ENCODE measurements at places on chromosomes 7 and 10.
A peak's percentile ranks its signal among the peaks of the same experiment; 100 is the strongest.

DNA sequence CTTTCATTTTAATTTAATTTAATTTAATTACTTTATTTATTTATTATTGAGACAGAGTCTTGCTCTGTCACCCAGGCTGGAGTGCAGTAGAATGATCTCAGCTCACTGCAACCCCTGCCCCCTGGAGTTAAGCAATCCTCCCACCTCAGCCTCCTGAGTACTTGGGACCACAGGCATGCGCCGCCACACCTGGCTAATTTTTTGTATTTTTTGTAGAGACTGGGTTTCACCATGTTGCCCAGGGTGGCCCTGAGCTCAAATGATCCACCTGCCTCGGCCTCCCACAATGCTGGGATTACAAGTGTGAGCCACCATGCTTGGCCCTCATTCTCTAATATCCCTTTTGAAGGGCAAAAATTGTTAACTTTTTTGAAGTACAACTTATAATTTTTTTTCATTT is 92.9 kb downstream of the XRCC2 start:
- no peak for DNase-seq

GRCh38 chr7:128937271-128937646 is 468 bp upstream of the IRF5 start:
- DNase-seq = no peak

GRCh38 chr10:118980870-118981269 is 48.6 kb upstream of the NANOS1 start:
- DNase-seq = no peak

- no peak for DNase-seq
These were observed 8.2 kb upstream of the CFAP69 start for GRCh38 chr7:90236721-90237289.

- DNase-seq = no peak
These were observed 107.9 kb upstream of the PPIF start for GRCh38 chr10:79239275-79239779.

DNA sequence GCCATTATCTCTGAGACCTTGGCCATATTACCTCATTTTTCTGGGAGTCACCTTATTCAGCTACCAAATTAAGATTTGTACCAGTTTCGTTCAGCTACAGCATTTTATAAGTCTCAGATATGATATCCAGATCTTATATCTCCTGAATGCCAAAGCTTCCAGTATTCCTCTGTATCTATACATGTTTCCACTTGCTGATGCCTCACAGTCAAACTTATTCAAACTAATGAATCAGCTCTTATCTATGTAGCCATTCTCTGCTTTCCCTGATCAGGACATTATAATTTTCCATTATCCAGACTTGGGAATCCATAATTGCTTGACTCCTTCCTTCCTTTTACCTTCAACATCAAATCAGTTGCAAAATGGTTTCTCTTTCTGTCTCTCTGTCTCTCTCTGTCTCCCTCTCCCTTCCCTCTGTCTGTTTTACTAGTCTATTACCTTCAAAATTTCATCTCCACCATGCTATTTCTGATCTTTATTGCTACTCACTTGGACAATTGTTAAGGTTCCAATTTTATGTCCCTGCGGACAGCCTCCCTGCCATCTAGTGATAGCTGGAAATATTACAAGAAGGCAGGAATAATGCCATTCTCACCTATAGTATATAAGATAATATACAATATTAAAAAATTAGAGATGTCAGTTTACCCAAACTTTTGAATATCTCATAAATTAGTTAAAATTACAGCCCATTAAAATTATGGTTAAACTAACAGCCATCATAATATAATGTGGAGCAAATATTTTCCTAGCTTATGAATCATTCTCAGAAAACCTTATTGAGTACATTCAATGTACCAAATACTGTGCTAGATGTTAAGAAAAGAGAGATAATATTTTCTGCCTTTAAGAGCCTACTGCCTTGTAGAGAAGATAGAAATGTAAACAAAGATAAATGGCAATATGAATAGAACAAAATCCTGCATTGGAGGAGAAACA is 89.8 kb downstream of the PCLO start:
- no peak for DNase-seq

DNA sequence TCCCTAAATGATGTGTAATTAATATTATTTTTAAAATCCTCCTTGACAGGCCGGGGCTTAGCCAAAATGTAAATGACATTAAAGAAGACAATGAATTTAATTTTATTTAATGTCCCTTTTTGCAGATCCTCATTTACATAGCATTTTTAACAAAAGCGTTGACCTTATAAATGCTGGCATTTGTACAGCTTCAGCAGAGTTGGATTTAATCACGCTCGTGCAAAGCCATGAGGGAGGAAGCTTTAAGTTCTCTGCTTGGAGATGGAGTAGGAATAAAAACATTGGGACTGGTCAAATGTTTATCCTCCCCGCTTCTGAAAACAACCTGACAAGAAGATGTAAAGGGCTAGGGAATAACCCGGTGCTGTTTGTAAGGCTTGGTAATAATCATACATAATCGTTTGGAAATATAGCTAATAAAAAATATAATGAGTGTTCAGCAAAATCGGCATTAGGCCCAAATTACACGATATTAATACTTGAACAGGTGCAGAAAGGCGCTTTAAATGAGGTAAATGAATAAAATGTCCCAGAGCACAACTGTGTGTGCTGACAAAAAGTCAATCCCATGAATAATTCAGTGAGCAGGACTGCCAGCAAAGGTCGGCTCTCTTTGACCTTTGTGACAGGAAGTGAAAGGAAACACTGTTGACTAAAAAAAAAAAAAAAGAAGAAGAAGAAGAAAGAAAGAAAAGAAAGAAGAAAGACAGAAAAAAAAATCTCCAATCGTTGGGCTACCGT is 11.5 kb downstream of the EBF3 start:
- DNase-seq = no peak

- DNase-seq = no peak
These were observed 1.4 kb downstream of the CPXM2 start for GRCh38 chr10:123890226-123890625.

DNA sequence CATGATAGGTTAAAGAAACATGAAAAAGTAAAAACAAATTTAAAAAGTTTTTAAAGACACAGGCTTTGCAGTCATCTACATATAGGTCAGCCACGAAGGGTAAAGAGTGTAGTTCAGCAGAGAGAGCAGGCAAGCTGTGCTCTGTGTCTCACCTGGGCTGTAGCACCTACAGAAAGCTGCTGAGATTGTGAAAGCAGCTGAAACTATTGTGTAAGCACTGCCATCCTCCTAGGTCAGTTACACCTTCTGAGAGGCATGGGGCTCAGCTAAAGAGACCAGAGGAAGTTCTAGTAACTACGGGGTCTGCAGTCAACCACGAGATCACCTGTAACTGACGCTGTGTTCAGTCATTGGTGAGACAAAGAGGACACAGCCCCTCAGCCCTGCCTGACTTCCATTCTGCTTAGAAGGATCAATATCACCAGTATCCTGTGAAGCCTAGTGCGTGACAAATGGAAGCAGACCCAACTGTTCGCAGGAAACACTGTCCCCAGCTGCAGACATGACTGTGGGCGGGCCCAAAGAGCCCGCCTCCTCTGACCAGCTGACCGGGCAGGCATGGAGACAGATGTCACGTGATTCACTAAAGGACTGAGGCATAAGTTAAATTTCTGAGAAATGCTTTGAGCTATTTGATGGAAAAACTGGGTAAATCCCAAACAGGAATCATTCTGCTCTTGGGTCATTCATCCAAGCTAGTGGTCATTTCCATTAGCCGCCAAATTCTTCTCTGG is 87.9 kb downstream of the EBF3 start:
- DNase-seq = no peak

DNA sequence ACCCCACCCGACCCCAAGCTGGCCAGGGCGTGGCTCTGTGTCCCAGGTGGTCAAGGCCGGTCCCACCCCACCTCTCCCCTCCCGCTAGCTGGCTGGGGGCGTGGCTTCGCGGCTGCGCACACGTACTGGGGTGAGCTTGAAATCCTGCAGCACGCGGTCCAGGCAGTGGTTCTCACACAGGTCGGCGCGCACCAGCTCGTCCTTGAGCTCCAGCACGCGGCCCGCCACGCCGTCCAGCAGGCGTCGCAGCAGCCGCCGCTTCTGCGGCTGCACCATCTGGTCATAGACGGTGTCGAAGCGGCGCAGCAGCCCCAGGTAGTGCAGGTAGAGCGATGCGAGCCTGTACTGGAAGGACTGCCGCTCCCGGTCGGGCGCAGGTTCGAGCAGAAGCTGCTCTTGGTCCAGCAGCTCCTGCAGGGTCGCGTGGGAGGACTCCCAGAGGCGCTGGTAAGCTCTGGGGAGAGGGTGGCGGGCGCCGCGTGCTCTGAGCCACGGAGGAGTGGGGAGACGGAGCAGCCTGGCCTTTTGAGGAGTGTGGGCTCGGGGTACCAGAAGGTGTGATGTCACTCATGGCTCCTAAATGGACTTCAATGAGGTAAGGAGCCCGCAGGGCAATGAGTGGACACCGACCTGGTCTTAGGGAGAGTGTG is 5.8 kb downstream of the H2BK1 start:
- no peak for DNase-seq

DNA sequence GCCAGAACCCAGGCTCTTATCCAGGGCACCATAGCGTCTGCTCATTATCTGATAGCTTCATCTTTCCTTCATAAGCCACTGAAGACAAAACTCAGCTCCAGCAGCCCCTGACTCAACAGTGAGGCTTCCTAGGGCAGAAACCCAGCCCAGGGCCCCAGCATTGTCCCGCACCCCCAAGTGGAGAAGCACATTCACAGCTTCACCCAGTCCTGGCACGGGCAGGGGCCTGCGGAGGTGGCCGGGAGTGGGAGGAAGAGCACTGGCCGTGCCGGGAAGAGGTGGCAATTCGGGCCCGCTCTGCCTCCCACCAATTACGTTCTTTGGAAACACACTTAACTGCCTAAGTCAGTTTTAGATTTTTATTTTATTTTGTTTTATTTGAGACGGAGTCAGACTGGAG is 10.3 kb upstream of the CALML5 start:
- DNase-seq = no peak

- peak; percentile 2 for DNase-seq
These were observed 14.9 kb downstream of the TMEM273 start for GRCh38 chr10:49173201-49173772.

DNA sequence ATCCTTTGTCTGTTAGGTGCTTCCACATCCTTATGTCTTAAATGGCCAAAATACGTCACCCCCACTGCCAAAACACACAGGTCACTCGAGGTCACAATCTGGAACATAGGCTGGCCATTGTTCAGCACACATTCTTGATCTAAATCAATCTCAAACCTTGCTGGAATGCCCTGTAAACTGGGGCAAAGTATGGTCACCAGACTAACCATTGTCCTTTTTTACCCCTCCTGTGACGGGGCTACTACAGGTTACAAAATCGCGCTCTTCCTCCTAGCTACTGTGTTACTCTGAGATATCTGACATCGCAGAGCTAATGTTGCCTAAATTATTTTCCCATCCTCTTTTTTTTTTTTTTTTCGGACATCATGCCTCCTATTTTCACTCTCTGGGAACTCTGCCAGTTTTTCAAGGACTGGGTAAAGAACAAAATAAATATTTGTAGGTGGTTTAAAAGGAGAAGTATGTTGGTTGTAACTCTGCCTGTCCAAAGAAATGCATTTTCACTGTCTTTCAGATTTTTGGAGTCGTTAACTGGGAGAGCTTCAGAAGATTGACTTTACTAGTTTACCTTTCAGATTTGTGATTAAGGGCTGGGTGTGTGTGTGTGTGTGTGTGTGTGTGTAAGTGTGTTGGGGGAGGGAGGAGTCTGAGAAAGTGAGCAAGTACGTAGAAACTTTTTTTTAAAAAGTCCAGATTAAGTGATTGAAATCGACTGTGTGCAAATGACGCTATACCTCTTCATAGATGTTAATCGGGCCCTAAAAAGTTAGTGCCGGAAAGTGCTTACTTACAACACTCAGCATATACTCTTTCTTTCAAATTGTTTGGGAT is 942 bp upstream of the KIAA1217 start:
- DNase-seq = peak; percentile 72

DNA sequence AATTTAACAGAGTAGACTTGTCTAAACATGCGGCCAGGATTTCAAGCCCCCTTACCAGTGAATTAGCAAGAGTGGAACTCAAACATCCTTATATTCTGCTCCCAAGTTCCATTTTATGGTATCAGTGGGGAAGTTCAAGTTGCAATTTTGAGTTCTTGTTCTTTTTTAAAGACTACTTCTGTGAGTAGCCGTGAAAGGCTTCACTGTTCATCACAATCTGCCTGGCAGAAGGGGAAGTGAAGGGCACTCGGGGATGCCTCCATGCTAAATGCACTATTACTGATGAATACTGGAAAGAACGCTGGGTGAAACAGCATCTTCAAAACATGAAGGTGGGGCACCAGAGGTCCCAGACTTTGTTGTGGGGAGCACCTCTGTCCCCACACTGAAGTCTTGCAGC is 22.4 kb upstream of the FGL2 start:
- DNase-seq = no peak

DNA sequence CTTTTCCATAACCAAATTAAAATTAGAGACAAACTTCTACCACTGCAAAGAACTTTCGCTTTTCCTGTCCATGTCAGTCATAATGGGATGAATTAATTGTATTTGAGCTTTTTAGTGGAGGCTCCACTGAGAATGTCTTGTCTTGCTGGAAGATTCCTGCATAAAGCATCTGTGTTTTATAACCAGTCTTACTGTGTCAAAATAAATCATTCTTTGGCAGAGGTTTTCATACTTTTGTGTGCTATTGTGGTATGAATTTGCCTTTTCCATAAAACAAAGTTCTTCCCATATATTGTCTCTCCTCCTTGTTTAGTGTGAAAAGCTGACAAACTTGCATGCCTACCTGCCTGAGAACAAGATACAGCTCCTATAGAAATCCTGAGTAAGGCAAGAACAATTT is 124.8 kb upstream of the CCDC6 start:
- DNase-seq = no peak

DNA sequence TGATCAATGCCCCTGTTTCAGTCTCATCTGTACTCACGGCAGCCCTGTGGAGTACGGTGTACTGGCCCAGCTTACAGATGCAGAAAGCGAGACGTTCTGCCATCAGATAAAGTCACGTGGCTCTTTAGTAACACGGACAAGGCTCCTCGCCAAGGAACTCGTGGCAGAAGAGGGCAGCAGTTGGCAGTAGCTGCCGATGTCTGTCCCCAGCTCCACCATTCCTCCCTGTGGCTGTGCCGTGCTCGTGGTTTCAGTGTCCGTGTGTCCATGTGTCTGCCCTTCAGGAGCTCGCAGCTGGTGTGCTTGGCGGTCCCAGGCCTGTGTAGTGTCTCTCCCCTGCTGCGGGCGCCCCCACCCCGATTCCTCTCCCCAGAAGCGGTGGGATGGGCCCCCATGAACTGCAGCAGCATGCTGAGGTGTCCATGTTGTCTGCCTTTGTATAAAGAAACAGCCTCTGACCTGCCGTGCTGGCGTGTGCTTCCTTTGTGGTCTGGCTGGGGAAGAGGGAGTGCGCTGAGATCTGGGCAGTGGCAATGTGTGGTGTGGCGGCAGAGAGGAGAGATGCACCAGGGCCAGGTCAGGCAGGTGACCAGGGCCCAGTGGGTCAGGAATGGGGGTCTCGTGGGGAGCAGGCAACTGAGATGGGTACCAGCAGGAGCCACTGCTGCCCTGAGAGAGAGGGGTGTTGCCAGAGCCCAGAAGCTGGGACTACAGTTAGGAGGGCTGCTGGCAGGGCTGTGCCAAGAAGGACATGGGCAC is 9.8 kb downstream of the RHBDD2 start:
- no peak for DNase-seq

GRCh38 chr10:130485236-130485957 is 349.2 kb downstream of the GLRX3 start:
- no peak for DNase-seq

GRCh38 chr7:146479040-146479439 is 362.4 kb downstream of the CNTNAP2 start:
- DNase-seq = no peak

GRCh38 chr10:22319980-22320558 is 830 bp upstream of the BMI1 start:
- DNase-seq = no peak

GRCh38 chr7:65454469-65454868 is 80.8 kb downstream of the ZNF92 start:
- no peak for DNase-seq

All from fibroblast of pulmonary artery (primary cell).